ENCODE measurements at places on chromosomes 12 and 14.

- no peak for ATAC-seq
Observed at GRCh38 chr14:68513838-68514607, 278.8 kb downstream of the ZFP36L1 start.

GRCh38 chr12:109154451-109155438 is 38.4 kb downstream of the ACACB start:
- ATAC-seq = peak; percentile 99

- no peak for ATAC-seq
Observed at GRCh38 chr12:50776749-50777728, 13.1 kb downstream of the ATF1 start.

GRCh38 chr14:105472486-105472991 is 2.1 kb upstream of the CRIP2 start:
- no peak for ATAC-seq

- ATAC-seq = no peak
Observed at GRCh38 chr14:102356280-102356679, 6.4 kb downstream of the CINP start.

DNA sequence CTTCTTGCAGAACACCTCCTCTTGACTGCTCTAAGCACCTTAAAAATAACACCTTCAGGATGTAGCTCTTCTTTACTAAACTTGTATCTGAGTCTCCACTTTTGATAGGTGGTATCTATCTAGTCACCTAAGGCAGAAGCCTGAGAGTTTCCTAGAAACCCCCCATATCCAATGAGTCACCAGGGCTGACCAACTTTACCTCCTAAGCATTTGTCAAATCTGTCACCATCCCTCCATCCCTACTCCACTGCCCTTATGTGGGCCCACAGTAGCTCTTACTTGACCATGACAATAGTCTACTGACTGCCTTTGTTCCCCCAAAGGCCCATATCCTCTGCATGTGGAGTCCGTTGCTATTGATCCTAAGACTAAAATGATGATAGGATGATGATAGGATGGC is 15.9 kb downstream of the AVIL start:
- ATAC-seq = no peak

DNA sequence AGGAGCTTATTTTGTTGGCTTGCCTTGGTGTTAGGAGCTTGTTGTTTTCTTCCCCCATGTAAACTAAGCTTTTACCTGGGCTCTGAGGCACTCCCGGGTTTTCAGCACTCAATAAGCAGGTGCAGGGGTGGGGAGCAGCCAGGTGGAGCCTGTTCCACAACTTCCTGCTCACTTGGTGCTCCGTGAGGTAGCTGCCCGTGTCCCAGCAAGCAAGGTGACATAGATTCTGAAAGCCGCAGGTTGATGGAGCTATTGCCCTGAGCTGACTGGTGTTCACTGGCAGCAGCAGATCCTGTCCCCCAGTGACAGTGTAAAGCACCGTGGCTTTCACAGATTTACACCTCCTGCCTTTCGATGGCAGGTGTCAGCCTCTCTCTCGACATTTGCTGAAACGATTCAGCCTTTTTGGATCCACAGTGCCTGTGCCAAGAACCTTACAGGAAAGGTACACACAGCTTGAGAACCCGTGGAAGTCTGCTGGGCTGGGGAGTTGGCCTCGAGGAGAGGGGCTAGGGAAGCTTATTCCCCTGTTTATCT is 295.7 kb upstream of the FKBP4 start:
- ATAC-seq = no peak

DNA sequence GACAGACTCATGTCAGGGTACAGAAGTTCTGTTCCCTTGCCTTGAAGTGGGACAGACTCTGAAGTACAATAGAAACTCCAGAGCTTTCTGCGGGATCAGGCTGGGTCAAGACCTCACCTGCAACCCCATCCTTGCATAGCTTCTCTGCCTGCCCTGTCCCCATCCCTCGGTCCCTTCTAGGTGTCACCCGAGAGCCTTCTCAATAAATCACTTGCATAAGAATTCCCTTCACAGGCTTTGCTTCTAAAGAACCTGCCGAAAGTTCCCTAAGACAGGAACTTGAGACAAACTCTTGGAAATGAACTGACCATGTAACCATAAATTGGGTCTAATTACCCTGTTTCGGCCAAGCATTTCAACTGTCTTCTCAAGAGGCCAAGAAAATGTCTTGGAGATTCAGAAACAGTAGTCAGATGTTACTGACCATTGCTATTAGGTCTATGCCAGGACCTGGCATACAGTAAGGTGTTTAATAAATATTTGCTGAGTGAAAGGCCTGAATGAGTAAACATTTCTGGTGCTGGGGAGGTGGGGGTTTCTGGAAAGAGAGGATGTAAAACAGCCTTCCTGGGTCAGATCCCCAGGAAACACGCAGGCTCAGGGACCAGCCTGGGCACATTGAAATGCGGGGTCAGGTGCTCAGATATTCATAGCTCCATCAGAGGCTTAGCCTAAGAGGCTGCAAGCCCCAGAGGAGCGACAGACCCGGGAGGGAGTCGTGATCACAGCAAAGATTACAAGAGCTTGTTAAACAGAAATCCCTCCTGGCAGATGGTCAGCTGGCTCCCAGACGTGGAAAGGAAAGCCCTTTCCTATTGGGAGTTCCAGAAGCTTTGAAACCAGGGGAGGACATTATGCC is 226.2 kb upstream of the LHX5 start:
- ATAC-seq = no peak

DNA sequence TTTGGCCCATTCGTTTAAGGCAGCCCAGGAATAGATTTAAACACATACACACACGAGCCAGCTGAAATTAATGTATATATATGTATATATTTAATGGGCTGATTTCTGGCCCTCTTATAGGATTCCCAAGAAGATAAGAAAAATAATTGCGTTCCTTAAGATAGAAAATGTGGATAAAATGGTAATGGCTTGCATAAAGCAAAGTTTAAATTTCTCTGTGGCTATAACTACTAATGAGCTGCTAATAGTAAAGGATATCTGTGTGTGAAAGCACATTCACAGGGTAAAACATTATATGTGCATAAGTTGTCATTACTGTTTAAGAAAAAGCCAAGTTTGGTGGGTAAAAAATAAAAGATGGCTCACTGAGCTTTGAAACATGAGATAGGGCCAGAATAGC is 133.6 kb upstream of the AMIGO2 start:
- ATAC-seq = no peak

DNA sequence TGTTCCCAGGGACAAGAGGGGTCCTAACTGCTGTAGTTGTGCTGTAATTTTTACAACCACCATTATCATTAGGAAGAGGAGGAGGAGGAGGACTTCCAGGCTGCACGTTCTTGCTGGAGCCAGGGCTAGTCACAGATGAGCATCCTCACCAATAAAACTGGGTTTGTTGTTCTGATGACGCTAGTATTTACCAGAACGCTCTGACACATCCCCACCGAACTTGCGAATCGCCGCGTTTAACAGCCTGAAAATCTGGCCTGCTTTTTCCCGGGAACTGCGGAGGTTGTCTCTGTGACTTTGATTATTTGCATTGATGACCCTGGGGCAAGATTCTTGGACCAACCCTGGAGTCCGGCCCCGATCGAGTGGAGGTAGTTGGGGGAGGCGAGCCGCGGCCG is 10.2 kb downstream of the TBX5 start:
- ATAC-seq = no peak

Measured in esophagus mucosa (tissue), 1 donor.